Fibroblast of villous mesenchyme (primary cell): ENCODE measurements at places on chromosomes 5 and 9. TPM values are rescaled to one million over a fixed set of nuclear protein-coding genes. Genes with fewer than 3 reads are reported as not detected.

GRCh38 chr5:145718956-145719355 is 116.2 kb downstream of the PRELID2 start:
- peak; percentile 48 for DNase-seq

DNA sequence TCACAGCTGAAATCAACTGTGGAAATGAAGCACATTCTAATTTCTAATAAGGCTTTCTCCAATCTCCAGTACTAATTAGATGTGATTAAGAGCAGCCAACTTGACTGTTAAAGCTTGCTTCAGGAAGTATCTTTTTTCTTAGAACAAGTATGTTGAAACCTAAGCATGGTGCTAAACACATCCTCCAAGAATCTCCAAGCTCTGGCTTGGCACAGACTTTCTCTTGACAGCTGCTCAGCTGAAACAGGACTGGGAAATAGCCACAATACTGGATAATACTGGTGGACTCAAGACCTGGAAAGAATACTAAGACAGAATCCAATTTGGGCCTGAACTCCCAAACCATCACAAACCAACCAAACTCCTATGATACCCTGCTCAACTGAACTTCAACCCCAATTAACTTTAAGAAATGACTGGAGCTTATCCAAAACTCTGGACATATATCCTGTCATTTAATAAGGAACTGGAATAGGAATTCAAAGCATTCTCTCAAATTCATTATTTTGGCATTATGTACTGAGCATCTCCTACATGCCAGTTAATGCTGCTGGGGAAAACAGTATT is 16.2 kb downstream of the PRKAA1 start:
- DNase-seq, result peak; percentile 69

Gene ABO
- total RNA-seq, result not detected in 2 replicates

DNA sequence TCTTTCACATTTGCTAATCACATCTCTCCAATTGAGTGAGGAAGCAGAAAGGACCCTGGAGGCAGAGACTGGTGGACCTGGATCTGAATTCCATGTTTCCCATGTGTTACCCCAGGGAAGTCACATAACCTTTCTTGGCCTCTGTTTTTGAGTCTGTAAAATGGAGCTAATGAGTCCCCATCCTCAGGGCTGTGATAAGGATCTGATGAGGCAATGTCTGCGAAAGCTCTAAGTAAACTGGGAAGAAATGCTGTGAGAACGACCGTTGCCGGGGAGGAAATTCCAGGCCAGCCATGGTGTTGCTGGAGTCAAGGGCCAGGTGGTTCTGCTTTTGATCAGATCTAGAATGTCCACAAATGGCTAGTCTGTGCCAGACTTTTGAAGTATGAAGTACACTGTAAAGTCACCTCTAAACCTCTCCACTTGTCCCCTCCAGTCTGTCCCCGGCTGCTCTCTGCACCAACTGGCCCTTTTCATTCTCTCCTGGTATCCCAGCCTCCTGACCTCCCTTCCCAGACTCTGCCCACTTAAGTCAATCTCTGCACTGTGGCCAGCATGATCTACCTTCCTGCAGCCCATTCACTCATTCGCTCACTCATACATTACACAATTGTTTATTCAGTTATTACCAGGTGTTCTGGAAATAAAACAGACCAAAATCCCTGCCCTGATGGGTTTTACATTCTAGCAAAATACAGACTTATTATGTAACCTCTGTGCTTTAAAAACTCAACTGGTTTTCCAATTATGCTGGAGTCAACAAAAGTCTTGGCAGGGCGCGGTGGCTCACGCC is 32.5 kb upstream of the N4BP3 start:
- DNase-seq, result peak; percentile 34

- peak; percentile 94 for DNase-seq
These were observed 81.3 kb upstream of the ERCC6L2 start for GRCh38 chr9:95793924-95794828.

DNA sequence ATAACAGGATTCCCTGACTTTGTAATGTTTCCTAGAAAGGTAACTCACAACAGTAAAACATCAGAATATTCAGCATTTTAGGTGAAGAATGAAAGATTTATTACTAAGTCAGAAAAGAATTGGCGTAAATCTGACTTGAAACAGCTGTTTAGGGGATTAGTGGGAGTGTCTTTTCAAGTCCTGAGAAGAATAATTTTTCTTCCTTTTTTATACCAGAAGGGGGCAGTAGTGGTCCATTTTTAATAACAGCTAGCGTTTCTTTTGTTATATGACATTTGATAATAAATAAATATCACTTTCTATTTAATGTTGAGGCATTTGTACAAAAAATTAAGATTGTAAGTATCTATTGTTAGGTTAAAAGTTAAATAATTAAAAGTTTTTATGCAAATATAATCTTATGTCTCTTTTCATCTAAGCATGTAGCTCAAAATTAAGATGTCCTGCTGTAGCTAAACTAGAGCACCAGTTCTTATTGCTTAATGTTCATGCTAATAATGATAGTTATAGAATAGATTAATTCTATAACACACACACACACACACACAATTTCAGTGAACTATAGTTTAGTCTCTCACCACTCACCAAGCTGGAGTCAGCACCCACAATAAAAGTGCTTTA is 258.7 kb upstream of the ARRDC3 start:
- peak; percentile 63 for DNase-seq
